ENCODE measurements at places on chromosomes 4 and X.

DNA sequence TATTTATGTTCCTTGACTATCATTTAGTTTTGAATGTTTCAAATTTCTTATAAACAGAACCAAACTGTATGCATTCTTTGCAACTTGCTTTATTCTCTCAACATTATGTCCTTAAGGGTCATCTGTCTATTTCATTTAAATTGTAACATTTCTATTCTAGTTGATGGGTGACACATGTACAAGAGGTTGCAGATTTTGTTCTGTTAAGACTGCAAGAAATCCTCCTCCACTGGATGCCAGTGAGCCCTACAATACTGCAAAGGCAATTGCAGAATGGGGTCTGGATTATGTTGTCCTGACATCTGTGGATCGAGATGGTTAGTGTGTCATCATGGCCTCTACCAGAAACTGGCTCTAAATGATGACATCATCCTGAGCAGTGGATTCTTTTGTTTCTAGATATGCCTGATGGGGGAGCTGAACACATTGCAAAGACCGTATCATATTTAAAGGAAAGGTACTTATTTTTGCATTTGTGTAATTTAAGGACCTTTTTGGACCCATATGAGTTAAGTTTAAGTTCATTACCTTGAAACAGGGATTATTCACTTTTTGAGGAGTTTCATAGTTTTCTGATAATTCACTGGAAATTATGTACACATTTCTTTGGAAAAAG, 6.1 kb downstream of the LIAS start:
- DNase-seq = peak; percentile 64

- peak; percentile 76 for DNase-seq
Measured at GRCh38 chr4:85672116-85672515, 197.2 kb downstream of the ARHGAP24 start.

DNA sequence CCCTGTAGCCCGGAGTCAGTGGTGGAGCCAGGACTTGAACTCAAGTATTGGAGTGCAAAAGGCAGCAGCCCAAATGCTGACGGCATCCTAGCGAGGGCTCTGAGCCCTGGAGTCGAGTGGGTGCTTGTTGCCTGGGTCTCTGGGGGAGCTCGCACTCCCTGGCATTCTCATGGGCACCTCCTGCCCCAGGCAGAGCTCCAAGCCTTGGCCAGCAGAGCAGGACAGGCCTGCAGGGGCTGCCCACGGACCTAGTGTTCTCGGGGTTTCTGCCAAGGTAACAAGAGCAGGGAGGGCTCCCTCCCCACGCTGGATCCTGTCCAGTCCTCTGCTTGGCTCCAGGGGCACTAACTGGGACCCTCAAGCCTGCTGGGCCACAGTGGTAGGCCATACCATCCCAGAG, 17.6 kb upstream of the WFS1 start:
- DNase-seq = no peak

GRCh38 chr4:51885363-51885762, 42.4 kb downstream of the DCUN1D4 start:
- no peak for DNase-seq

GRCh38 chr4:34492414-34492813, 1751.9 kb downstream of the ARAP2 start:
- DNase-seq = no peak

GRCh38 chrX:82813671-82814078, 694.4 kb upstream of the POU3F4 start:
- DNase-seq = no peak

GRCh38 chr4:116118221-116118620, 967.2 kb downstream of the TRAM1L1 start:
- DNase-seq = peak; percentile 19
